Left kidney (tissue), 8 donors: ENCODE measurements at places on chromosomes 6 and 20. TPM values are rescaled to one million over a fixed set of nuclear protein-coding genes. Genes with fewer than 3 reads are reported as not detected.

DNA sequence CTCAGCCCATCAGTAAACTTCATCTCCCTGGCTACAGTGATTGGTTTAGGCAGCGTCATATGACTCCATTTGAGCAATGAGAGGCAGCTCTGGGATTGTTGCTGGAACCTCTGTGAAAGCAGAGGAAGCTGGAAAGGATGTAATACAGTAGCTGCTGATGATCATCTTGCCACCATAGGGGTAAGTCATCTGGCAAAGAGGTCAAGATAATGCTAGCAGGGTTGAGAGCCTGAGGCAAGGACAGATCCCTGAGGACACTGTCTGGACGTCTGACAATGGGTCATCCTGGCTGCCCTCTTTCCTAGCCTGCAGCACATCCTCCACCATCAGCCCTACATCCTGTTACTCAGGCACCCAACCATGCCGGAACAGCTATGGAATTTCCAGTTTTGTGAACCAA, 25.5 kb upstream of the FKBP1A start:
- DNase-seq = no peak

Gene IMPG1
- polyA plus RNA-seq = 5.2 TPM

Gene MAFB
- polyA plus RNA-seq = 97.5 TPM

GRCh38 chr6:90677440-90677839, 90.6 kb upstream of the MAP3K7 start:
- no peak for DNase-seq

- DNase-seq = no peak
Measured at GRCh38 chr20:19462491-19462890, 250.0 kb downstream of the SLC24A3 start.

- DNase-seq = no peak
Measured at GRCh38 chr6:33114406-33114805, 38.6 kb downstream of the HLA-DPB1 start.

Gene RREB1
- 23.9 TPM for polyA plus RNA-seq

DNA sequence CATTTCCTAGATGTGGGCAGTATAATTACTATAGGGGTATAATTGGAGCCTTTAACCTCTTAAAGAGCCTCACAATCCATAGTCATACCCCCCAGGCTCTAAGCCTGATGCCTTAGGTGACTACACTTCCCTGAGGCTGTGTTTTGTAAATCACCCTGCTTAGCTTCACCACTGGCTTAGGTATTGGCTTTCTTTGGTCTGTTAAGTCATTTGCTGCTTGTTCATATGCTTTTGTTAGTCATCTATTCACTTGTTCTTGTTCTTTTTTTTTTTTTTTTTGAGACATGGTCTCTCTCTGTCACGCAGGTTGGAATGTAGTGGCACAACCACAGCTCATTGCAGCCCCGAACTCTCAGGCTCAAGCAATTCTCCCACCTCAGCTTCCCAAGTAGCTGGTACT, 26.7 kb downstream of the KAT14 start:
- no peak for DNase-seq

DNA sequence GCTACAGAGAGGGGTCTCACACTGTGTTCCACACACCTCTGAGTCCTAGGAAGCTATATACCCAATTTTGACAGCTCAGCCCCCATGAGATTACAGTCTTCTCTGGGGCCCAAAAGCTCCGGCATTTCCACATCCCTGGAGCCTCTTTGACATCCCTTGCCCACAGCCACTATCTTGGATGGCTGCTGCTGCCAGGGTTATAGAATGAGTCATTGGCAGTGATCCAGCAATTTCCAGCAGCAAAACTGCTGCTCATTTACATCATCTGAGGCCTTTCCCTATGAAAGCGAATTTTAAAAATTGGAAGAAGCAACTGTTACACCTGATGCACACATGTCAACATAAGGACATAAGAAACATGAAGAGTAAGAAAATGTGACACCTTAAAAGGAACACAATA, 590.7 kb downstream of the MEI4 start:
- DNase-seq = no peak

- DNase-seq = no peak
Measured at GRCh38 chr6:126027601-126028000, 41.3 kb downstream of the TRMT11 start.

DNA sequence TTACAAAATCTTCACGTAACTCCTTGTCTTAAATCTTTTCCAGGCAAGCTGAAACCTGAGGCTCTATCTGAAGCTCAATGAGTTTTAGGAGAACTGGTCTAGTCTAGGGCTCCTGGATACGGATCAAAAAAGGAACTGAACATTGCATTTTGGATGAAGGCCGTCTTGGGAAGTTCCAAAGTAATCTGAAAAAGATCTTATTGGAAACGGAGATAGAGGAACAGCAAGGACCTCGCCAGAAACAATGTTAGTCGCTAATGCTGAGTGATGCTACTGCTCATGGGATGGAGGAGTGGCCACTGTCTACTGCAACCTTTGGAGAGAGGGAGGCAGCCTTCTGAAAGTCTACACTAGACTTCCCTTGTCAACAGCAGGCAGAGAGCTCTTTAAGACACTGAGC, 91.4 kb upstream of the ATXN1 start:
- DNase-seq = no peak

- DNase-seq = no peak
Measured at GRCh38 chr6:118356054-118356453, 192.0 kb upstream of the PLN start.
